NCI-H1930 (cell line): ENCODE measurements at places on chromosomes 1 and 21.

DNA sequence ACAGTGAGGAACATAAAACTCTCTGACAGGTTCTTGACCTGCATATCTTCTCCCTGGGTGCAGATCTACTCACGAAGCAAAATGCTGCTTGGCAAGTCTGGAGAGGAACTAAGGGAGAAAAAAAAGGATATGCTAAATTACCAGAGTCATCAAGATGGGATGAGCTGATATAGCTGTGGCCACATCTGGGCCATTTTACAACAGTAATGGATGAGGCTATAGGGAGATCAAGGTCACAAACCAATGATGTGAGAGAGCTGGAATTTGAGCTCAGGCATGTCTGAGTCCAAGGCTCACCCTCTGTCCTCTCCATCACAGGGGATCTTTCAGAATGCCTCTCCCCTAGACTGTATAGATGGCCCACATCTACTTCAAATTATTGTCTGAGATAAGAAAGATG lies 26.2 kb downstream of the ZMYND12 start:
- DNase-seq: no peak

DNA sequence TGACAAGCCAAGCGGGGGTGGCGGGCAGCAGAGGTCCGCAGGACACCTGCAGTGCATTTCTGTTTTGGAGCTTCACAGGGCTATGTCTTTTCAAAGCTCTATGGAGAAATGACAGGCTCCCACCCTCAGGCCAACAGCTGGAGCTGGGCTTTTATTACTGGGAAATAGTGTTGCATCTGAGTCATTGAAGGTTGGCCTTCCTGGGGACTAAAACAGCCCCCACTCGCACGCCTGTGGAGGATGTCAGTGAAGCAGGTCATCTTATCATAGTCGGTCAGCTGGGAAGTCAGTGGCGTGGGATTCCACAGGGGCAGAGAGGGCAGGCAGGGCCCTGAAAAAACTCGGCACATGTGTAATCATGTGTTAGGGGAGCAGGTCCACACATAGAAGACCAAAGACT lies 55.3 kb downstream of the NTPCR start:
- no peak for DNase-seq

GRCh38 chr1:23099171-23099536 lies 69.5 kb downstream of the LUZP1 start:
- DNase-seq: no peak

DNA sequence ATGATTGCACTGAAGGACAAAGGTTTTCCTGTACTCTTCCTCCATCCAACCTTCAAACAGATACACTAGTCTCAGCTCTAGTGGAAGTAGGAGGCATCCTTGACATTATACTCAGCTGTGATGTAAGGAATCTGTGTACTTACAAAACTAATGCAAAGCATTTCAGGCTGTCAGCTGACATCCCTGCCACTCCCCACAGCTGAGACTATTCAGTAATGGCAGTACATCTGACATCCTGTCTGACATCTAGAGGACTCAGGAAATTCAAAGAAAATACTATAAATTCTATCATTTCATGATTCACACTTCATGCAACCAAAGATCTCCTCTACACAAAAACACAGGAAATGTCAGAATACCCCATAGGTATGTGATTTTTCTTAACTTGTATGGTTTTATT lies 325.8 kb downstream of the SMYD3 start:
- no peak for DNase-seq

GRCh38 chr1:61337981-61338848 lies 255.9 kb downstream of the NFIA start:
- peak; percentile 17 for DNase-seq

DNA sequence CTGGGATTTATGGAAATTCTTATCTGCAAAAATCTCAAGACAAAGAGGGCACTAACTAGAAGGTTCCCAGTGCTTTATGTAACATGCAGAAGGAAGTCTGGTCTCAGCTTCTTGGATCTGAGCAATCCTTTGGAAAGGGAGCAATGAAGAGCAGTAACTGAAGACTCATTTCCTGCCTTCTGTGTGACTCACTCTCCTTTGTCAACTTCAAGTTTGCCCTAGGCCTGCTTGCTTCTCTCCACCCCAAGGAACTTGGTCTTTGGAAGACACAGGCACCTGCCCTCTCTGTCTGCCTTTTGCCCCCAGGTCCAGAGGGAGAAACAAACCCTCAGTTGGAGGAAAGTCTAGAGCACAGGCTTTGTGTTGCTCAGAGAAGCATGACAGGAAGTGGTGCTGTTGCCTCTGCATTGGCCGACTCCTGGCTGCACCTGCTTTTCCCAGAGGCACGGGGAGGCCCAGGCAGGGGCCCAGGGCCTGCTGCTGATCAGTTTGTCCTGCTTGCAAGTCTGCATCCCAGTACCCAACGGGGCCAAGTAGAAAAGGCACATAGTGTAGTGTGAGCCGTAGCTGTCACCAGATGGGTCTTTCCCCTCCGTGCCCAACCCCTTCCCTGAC lies 137.2 kb downstream of the DHRS3 start:
- no peak for DNase-seq

- DNase-seq: no peak
Observed at GRCh38 chr1:198564716-198565115, 24.2 kb upstream of the ATP6V1G3 start.

DNA sequence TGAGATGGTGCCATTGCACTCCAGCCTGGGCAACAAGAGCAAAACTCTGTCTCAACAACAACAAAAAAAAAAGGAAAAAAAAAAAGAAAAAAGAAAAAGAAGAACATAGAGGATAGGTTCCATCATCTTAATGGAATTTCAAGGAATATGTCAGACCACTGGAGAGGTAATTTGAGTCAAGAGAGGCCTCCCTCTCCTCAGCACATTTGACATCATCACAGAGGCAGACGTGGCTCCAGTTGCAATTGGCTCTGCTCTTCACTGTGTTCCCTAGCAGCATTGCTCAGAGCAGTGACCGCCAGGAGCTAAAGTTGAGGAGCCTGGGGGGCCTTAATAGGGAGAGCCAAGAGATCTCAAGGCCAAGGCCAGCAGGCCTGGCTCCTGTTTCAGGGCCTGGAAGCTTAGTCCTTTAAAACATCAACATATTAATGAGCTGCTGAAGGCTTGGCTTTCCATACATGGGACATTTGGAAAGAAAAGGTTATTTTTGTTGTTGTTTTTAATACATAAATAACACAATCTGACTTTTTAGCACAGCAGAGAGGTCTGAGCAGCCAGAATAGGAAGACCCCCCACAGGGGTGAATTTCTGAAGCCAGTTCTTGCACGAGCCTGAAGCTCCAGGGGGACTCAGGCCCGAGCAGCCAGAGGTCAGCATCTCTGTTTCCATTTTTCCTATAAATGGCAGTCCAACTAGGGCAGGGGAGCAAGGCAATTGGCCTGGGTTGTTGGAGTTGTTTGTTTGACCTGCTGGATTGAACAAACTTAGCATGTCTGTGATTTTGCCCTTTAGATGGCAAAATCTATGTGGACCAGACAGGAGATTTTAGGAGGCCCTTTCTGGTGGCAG lies 118.3 kb upstream of the FGGY start:
- no peak for DNase-seq

GRCh38 chr21:15441060-15441493 lies 288.7 kb upstream of the USP25 start:
- no peak for DNase-seq

- DNase-seq: no peak
Observed at GRCh38 chr1:86648255-86648654, 56.1 kb upstream of the SH3GLB1 start.

DNA sequence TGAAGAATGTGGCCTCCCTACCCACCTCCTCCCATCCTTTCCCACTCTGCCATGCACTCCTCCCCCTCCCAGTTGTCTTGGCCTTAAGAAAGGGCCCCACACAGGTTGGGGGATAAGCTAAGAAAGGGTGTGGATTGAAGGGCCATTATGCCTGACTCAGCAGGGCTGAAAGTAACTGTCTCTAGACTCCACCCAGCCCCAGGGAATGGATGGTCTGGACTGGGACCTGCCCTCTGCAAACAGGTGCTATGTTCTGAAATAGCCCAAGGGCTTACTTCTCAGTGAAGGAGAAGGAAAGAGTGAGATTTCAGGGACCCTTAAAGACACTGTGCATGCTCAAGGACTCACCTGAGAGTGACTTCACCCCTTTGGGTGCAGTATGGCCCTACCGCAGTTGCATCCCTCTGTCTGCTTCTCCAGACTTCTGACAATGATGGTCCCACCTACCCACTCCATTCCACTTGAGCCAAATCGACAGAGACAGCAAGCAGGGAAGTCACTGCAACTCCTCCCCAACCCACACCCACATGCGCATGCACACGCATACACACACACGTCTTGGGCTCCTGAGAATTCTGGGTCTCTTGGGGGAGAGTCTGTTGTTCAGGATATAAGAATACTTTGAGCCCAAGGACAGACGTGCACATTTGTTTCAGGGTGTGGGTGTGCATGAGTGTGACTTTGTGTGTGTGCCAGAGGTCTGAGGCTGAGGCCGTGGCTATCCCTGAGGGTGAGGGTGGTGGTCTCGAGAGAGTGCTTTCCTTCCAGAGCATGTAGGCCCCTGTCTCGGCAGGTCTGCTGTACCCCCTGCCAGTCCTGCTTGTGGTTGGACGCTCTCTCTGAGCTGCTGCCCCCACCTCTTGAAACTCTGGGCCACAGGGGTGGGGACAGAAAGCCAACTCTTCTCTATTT lies 231.9 kb downstream of the PTPRU start:
- DNase-seq: no peak

DNA sequence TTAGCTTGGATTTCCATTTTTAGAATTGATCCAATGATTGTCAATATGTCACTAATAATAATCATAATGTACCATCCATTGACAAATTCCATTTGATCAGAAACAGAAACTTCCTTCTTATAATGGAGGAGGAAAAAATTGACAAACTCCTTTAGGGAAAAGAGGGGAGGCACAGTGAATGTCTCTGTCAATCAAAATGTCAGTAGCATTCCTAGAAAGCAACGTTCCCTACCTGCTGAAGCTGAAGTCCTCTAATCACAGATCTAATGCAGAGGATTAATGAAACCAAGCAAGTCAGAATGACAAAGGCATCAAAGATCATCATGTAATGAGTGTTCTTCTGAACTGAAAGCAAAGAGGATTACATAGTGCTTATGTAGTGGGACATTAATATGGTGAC lies 22.4 kb downstream of the MCOLN3 start:
- no peak for DNase-seq

GRCh38 chr1:59498640-59499039 lies 201.7 kb downstream of the FGGY start:
- DNase-seq: no peak

- DNase-seq: no peak
Observed at GRCh38 chr1:180505732-180506335, 3.5 kb upstream of the ACBD6 start.

- no peak for DNase-seq
Observed at GRCh38 chr1:19010995-19011844, 54.7 kb upstream of the IFFO2 start.
